ENCODE measurements at places on chromosomes 11 and 22.

- no peak for DNase-seq
Measured at GRCh38 chr11:26608507-26609146, 36.6 kb upstream of the MUC15 start.

- peak; percentile 63 for DNase-seq
Measured at GRCh38 chr11:3855808-3856491, 486 bp downstream of the STIM1 start.

DNA sequence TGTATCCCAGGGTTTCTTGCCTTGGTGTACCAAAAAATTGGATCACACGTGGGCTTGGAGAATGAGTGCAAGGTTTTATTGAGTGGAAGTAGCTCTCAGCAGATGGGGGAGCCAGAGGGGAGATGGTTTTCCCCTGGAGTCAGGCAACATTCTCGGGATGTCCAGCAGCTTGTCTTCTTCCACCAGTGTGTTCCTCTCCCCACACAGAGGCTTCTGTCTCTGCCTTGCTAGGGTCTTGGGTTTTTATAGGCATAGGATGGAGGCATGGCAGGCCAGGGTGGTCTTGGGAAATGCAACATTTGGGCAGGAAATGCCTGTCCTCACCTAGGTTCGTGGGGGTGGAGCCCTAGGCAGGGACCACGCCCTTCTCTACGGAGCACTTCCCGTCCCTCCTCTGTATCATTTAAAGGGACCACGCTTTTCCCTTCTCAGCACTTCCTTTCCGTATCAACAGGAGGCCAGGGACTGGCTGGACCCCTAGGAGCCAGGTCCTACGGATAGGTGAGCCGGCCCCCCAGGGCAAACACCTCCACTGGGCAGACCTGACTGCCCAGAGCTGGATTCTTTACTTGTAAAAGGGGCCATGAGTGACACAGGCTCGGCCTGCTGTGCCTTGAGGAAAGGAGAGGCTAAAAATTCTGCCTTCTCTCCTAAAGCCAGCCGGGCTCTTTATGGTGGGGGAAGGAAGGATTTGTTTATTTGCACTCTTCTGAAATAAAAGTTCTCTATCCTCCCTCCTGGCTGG lies 55.3 kb upstream of the CCDC188 start:
- peak; percentile 72 for DNase-seq

DNA sequence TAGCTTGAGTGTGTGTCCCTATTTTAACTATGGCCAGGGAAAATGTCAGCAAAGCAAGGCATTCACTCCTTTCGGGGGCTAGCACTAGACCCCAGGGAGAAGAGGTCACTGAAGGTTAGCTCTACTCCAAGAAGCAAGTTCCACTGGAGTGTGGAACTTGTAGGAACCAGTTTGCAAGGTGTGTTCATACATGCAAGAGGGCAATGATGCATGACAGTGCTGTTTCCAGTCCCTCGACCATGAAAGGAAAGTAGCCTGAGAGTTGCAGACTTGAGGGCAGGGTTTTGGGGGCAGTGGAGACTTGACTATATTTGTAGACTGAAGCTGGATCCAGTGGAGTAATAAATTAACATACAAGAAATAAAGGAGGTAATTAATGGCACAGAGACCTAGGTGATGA lies 21.6 kb upstream of the SLC36A4 start:
- no peak for DNase-seq

- DNase-seq = peak; percentile 44
Measured at GRCh38 chr22:37848587-37849088, 581 bp upstream of the EIF3L start.

GRCh38 chr11:532986-533585 lies 2.3 kb downstream of the HRAS start:
- DNase-seq = no peak

- DNase-seq = no peak
Measured at GRCh38 chr22:20977019-20977418, 5.1 kb upstream of the LZTR1 start.

DNA sequence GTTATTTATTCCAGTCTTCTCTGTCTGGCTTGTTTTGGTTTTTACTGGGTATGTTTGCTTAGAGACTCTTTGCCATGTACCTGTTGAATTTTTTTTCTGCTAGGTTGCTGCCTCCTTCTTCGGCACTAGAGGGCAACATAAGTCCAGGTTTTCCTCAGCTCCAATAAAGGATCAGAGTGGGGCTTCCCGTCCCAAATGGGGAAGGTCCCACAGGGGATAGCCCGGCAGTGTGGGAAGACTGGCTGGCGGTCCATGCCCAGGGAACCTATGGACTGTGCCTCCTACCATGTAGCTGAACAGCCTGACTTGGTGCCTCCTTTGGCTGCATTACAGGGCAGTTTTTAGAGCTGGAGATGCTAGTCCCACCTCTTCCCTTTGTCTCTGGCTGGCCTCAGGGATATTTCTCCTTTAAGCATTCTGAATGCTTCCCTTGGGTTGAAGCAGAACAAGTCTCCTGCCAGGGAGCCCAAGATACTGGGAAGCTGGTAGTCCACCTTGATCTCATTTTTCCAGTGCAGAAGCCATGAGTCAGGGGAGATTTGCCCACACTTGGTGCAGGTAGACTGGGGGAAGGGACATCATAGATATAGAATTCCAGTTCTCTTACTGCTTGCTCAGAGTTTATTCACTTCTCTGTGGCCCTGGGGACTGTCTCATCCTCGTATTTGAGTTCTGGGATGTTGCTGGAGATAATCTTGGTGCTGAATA lies 60.2 kb downstream of the BRD1 start:
- DNase-seq = peak; percentile 55

- no peak for DNase-seq
Measured at GRCh38 chr11:86629045-86629706, 43.2 kb downstream of the ME3 start.

DNA sequence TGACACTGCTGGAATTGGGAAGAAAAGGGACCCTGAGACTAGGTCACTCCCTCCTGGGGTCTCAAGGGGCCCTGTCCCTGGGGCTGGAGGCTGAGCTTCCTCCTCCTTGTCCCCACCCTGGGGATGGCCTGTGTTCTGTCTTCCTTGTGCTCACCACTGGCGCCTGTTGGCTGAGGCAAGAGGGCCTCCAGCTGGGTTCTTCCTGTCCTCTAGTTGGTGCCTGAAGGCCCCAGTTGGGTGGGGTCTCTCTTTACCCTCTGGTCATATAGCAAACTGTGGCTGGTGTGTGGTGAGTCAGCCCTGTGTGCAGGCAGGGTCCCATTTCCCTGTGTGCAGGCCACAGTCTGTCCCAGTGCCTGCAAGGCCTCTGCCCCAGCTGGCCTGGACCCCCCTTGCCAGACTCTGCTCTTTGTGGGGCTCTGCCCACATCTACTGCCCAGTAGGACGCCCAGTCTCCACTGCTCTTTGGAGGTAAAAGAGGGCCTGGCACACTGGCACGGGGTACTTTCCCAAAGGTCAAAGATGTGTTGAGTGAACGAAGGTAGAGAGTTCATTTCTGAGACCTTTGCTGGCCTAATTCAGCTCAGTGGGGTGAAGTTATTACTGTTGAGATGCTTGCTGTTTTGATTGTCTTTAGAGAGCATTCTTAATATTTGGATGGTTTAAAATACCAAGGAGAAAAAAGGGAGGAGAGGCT lies 55.1 kb upstream of the CLDN5 start:
- peak; percentile 25 for DNase-seq

GRCh38 chr11:98545544-98546175 lies 475.1 kb upstream of the CNTN5 start:
- no peak for DNase-seq

DNA sequence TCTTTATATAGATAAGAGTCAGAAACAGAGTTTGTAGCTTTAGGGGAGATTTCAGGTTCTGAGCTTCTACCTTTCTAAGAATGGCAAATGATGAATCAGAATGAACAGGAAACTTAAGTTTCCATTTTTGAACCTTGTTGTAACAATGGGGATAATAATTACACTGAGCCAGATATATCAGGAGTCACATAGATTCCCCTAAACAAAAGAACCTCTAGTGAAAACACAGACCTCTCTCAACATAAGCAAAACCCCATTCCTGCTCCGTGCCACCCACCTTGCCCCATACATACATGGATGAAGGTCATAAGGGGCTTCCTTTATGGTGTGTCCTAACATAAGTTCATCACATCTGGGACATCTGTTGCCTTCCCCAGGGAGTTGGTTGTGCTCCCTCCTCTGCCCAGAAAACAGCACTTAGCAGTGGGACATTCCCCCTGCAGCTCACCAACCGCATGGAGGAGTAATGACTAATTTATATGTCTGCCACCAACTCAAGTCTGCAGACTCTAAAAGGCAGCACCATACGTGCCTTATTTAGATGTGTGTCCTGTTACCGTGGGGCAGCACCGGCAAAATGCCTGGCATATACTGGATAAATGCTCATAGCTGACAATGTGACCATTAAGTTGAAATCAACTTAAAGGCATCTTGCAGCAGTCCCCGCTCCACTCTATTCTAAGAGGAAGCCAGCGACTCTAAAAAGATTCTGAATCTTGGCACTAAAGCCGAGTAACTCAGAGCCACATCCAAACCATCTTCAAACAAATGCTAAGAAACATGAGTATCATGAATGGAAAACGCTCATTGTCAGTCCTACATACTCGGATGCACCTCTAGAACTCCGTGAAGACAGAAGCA lies 8.0 kb downstream of the JAML start:
- DNase-seq = no peak

- no peak for DNase-seq
Measured at GRCh38 chr11:45541693-45542434, 123.6 kb downstream of the CHST1 start.

GRCh38 chr11:473415-473814 lies 23.3 kb downstream of the PTDSS2 start:
- DNase-seq = no peak

DNA sequence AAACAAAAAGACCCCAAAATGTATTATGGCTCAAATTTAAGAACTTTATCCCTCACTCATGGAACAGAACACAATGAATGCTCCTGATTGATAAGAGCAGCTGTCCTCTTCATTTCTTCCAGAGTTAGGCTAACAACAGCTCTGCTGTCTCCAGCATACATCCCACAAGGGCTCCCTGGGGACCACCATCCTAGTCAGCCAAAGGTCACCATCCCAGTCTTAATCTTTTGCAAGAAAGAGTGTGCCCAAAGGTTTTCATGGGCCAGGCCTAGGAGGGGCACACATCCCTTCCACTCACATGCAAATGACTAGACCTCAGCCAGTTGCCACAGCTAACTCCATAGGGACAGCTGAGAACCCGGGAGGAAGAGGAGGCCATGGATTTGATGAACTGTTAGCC lies 555.3 kb downstream of the BUD13 start:
- no peak for DNase-seq

- DNase-seq = no peak
Measured at GRCh38 chr11:16960250-16960649, 54.0 kb downstream of the PLEKHA7 start.

- DNase-seq = peak; percentile 61
Measured at GRCh38 chr22:24768537-24769374, 5.8 kb downstream of the PIWIL3 start.

- no peak for DNase-seq
Measured at GRCh38 chr11:74004759-74005615, 3.9 kb downstream of the UCP3 start.

DNA sequence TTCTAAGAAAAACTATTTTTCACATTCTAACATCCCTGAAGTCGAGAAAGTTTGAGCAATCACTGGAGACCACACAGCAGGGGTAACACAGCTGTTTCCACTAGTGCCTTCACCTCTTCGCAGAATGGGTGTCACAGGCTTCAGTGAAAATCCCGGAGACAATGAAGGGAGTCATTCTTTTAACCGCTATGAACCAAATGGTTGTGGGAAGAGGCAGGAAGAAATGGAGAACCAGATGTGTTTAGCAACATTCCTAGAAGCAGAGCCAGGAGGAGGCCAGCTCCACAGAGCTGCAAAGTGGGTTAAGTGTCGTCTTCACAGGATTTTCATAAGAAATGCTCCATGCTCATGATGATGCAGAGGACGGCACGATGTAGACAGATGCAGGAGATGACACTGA lies 221.1 kb downstream of the LARGE1 start:
- no peak for DNase-seq

DNA sequence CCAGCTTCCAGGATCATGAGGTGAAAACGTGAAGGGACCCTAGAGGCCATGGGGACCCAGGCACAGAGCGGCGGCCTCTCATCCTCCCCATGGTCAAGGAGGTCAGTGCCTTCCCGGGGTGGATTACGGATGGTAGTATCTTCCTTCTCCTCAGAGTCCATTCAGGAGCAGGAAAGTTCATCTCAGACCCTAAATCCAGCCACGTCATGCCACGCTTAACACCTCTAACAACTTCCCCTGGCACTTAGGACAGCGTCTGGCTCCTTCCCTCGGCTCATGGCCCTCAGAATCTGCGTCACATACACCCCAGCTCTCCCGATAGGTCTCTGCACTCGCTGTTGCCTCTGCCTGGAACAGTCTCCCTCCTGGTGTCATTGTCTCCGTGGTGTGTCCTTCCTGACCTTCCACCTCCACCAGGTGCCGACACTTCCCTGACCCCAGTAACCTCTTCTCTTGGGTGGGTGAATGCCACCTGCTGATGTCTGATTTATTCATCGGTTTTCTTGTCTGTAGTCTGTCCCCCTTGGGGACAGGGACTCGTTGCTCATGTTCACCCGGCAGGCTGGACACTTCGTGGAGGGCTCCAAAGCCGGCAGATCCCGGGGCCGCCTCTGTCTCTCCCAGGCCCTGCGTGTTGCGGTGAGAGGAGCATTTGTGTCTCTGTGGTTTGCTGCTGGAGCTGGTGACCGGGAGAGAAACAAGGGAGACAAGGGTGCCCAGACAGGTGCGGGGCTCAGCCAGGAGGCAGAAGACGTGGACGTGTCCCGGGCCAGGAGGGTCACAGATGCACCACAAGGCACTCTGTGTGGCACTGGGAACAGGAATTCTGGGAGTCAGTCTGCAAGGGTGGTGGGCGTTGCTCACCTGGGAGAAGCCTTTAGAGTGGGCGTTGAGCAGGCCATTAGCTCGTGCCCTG lies 1.4 kb downstream of the MYEOV start:
- DNase-seq = no peak

GRCh38 chr11:30314625-30315024 lies 8.3 kb upstream of the ARL14EP start:
- DNase-seq = no peak

DNA sequence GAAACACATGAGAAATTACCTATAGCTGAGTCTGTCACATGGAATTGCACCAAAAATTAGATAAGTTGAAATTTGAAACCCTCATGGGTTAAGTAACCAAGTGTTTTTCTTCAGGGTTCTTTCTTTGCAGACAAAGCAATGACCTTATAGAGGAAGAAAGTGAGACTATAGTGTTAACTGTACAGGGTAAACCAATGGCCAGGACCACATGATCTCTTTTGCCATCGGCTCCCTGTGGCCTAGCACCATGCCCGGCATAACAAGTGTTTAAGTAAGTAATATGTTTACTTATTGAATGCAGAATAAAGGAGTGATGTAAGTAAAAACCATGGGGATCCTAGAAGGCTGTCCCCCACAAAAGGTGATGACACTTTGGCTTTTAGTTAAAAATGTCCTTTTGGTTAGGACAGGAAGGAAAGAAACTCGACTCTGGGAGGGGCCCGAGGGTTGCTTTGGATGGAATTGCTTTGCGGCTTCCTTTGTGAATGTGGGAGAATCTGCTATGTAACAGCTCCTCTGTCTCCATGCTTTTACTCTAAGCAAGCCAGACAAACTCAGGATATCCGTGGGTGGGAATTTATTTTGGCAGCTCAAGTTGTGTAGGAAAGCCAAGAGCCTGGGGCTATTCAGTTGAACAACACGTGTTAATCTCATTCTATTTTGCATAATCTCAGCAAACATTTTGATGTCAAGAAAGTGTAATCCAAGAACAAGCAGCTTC lies 454.7 kb downstream of the INSC start:
- DNase-seq = no peak

GRCh38 chr22:46075764-46076531 lies 74.4 kb upstream of the PPARA start:
- DNase-seq = peak; percentile 38
